Fibroblast of villous mesenchyme (primary cell): ENCODE measurements at places on chromosomes 2 and 18. TPM values are rescaled to one million over a fixed set of nuclear protein-coding genes. Genes with fewer than 3 reads are reported as not detected.
A peak's percentile ranks its signal among the peaks of the same experiment; 100 is the strongest.

Gene FARP2
- 34.1 and 37.6 TPM in 2 replicates for total RNA-seq

DNA sequence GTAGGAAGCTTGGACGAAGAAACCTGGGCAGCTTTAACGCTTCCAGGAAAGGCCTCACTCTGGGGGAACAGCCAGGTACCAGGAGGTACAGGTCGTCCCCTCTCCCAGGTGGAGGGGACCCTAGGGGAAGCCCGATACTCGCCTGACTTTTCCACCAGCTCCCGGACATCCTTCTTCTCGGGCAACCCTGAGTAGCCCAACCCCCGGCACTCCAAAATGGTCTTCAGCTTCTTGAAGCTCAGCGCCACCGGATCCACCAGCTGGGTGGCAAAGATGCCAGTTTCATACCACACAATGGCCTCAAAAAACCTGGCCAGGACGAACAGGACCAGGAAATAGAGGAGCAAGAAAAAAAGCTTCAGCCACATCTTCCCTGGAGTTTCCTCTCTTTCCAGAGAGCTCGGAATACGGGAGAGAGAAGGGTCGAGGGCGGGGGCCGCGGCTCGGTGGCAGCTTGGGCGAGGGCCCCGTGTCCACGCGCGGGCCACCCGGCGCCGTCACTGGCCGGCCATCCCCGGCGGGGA lies 1.1 kb downstream of the RNF103 start:
- peak; percentile 24 for DNase-seq

DNA sequence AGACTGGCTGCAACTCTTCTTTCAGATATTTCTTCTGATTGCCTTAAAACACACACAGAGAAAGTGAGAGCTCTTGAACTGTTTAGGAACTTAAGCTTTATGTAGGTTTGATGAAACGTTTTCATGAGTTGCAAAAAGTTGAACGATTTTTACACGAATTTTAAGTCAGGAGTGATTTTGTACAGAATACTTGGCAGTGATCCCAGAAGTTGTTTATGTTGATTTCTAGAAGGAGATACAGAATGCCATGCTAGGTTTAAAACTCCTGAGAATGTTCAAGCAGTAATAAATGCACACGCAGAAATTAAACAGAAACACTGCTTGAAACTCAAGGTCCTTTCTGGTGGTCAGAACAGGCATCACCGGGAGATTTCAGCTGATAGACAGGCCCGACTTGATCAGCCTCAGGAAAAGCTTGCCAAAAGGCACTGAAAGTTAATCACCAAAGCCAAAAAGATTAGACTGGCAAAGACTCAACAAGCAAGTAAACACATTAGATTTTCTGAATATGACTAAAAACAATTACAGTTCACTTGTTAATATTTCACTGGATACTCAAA lies 123.1 kb downstream of the SOCS6 start:
- DNase-seq, result peak; percentile 97

DNA sequence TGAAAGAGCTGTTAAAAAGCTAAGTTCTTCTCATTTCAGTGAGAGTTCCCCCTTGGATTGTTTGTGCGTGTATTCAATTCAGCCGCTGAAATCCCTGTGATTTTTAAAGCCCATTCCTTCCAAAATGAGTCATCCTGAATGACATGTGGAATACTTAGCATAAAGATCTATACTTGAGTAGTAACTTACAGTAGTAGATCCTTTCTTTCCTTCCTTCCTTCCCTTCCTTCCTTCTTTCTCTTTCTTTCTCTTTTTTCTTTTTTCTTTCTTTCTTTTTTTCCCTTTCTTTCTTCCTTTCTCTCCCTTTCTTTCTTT lies 18.2 kb upstream of the SOX11 start:
- DNase-seq, result no peak

GRCh38 chr2:80437959-80438358 lies 133.4 kb upstream of the LRRTM1 start:
- no peak for DNase-seq
